Kidney glomerular epithelial cell (primary cell): ENCODE measurements at places on chromosomes 16 and 17.

- no peak for DNase-seq
Observed at GRCh38 chr17:19460700-19461099, 49.7 kb downstream of the RNF112 start.

DNA sequence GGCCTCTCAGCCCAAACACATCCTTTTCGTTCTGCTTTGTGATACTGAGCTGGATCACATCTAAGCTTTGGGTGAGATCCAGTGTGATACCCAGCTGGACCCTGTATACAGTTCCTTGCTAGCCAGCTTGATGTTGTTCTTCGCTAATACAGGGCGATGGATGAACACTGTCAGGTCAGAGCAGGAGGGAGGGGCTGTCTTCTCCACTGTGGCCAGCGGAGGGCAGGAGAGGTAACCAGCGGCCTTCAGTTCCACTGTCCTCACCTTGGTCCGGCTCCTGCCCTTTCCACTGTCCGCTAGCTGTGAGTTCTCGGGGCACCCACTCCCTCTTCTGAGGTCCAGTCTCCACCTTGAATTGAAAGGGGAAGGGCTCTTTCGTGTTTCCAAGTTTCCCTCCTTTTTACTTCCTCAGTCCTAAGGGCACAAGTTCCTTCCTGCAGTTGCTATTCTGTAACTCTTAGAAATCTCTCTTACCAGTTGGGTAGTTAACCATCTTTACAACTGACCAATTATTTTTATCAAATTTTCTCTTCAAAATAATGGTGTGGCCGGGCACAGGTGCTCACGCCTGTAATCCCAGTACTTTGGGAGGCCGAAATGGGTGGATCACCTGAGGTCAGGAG lies 3.0 kb upstream of the ZNF213 start:
- peak; percentile 16 for DNase-seq

DNA sequence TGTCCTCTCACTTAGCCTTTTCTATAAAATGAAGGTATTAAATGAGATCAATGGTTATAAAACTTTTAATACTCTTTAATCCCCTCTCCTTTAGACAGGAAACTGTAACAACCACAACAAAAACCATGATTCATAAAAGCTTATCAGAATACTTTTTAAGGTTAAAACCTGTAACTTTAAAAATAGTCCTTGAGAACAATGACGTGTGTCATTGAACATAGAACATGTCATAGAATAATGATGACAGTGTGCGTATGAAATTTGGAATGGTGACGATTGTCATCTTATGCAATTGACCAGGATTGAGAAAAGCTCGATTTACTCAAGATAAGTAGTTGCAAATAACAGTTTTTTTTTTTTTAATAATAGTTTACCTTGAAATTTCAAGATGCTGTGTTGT lies 94.1 kb downstream of the PLCG2 start:
- DNase-seq = no peak

- no peak for DNase-seq
Observed at GRCh38 chr16:17244872-17245551, 225.7 kb downstream of the XYLT1 start.

- DNase-seq = no peak
Observed at GRCh38 chr16:85628645-85629044, 15.5 kb downstream of the GSE1 start.

GRCh38 chr17:17108451-17109049 lies 66.3 kb downstream of the MPRIP start:
- no peak for DNase-seq

GRCh38 chr17:64138441-64138840 lies 8.5 kb upstream of the ERN1 start:
- DNase-seq = no peak

DNA sequence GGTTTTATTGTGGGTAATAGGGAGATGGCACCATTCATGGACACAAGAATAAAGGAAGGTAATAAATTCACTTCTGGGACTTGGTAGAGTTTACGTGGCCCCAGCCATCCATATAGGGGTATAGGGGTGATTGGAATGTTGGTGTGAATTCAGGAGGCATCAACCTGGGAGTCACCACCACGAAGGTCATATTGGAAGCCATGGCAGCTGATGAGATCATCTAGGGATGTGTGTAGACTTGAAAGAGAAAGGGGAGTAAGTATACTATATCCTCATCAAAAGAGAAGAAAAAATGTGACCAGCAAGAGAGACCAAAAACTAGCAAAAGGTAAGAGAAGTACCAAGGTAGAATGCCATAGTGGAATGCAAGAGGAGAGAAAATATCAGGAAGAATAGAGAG lies 26.6 kb upstream of the GINS3 start:
- no peak for DNase-seq
